ENCODE measurements at places on chromosomes 11 and 22.

GRCh38 chr22:43823353-43823908 is 11.3 kb upstream of the EFCAB6 start:
- no peak for DNase-seq

DNA sequence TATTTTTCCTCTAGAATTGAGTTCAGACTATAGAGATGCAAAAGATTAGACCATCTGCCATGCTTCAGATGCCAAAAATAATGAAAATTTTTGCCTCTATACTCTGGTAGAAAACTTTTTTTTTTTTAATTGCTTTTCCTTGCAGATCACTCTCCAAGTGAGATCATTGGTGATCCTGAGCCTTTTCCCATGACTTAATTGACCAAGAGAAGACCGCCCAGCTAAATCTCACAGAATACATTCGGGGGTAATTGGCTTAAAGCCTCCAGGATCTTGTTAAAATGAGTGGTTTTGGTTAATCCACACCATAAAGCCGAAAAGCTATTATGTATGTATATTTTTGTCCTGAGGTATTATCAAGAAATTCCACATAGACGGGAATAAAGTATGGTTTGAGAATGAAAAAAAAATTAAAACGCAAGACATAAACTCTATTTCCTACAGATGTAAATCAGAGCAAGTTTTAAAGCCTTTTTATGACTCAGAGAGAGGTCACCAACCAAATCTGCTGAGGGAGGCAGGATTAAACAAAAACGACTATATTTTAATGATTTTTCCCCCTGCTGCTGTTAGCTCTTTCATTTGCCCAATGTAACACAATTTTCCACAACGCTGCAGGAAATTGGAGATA is 64.0 kb downstream of the PARVA start:
- DNase-seq = no peak

GRCh38 chr22:27895600-27895999 is 23.5 kb downstream of the PITPNB start:
- no peak for DNase-seq

DNA sequence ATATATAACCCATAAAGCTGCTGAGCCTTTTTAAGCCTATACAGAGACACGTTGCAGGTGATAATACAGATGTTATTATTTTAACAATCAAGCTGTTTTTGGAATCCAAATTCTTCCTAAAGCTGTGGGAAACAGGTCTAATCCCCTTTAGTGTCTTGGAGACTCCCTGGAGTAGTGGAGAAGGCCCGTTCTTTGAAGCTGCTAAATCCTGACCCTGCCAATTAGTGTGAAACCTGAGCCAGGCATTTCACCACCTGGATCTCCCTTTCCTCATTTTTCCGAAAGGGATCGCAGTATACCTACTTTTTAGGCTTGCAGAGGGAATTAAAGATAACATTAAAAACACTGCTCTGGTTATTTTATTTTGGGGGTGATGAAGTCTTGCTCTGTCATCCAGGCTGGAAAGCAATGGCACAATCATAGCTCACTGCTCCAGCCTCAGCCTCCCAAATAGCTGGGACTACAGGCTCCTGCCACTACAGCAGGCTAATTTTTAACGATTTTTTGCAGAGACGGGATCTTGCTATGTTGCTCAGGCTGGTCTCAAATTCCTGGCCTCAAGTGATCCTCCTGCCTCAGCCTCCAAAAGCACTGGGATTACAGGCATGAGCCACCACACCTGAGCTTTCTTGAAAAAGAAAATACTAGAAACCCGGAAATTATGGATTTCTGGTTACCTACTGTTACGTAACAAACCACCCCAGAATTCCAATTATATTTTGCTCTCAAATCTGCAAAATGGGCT is 1.7 kb upstream of the EIF4ENIF1 start:
- DNase-seq = no peak

DNA sequence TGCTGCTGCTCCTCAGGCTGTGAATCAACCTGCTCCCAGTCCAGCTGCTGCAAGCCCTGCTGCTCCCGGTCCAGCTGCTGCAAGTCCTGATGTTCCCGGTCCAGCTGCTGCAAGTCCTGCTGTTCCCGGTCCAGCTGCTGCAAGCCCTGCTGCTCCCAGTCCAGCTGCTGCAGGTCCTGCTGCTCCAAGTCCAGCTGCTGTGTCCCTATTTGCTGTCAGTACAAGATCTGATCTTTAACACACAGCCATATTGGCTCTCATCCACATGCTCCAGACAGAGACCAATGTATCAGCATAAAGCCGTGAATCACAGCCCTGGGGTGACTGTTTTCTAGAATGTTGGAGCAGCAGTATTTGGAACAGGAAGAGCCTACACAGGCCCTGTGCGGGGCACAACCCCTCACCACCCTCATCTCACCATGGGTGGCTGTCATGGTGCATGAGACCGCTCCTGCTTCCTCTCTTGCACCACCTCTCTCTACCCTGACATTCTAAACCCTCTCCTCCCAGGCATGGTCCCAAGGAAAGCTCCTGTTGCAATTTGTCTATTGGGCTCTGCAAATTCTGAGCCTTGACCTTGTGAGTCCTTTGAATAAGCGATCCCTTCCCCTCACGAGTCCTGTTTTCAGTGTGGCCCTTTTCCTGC is 3.5 kb downstream of the KRTAP5-10 start:
- no peak for DNase-seq

DNA sequence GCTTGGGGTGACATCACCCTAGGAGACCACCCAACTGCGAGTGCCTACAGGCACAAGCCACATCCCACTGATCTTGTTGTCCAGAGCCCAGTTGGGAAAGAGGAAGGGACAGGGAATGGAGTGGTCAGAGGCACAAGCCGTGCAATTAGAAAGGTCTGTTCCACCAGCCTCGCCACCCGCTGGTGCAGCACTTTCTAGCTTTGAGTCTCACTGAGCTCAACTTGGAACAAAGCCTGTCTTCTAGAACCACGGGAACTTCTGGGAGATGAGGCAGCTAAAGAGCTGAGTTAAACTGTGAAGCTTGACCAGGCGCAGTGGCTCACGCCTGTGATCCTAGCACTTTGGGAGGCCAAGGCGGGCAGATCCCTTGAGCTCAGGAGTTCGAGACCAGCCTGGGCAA is 29.3 kb downstream of the TPBGL start:
- no peak for DNase-seq

DNA sequence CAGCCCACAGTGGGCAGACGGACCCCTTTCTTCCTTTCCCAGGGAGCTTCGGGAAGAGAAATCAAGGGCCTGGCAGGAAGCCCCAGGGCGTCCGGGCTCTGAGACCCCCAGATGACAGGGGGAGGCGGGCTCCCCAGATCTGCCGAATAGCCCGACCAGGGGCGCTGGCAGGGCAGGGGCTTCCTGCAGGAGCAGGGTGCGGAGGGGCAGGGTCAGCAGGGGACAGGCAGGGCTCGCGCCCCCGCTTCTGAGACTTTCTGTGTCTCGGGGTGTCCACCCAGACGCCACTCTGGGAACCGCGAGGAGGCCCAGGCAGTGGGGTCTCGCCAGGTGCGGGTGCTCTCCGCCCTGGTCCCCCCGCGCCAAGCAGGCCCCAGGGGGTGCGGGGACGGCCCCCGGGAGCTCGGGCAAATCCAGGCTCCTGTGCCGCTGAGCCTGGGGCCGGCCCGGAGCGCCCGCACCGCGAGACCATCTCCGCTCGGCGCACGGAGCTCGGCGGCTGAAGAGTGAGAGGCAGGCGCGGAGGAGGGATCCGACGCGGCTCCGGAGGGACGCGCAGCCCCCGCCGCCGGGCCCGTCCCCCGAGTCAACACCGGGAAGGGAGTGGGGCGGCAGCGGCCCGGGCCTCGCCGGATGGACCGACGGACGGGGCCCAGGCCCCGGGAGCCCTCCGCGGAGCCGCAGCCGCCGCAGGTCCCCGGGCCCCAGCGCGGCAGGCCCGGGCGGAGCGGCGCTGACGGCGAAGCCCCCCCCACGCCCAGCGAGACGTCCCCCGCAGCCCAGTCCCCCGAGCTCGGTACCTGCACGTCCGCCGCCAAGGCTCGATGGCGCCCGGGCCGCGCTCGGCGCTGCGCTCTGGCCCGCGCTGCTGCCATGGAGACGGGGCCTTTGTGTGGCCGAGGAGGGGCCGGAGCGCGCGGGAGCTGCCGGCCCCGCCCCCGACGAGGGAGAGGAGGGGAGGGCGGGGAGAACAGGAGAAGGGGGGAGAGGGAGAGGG is at the start of gene PLXNB2:
Gene PLXNB2, minus strand, starts transcription at position 894 of the 997 bp plus-strand sequence. CDS start 17,062 bp downstream, outside the sequence.
- no peak for DNase-seq

DNA sequence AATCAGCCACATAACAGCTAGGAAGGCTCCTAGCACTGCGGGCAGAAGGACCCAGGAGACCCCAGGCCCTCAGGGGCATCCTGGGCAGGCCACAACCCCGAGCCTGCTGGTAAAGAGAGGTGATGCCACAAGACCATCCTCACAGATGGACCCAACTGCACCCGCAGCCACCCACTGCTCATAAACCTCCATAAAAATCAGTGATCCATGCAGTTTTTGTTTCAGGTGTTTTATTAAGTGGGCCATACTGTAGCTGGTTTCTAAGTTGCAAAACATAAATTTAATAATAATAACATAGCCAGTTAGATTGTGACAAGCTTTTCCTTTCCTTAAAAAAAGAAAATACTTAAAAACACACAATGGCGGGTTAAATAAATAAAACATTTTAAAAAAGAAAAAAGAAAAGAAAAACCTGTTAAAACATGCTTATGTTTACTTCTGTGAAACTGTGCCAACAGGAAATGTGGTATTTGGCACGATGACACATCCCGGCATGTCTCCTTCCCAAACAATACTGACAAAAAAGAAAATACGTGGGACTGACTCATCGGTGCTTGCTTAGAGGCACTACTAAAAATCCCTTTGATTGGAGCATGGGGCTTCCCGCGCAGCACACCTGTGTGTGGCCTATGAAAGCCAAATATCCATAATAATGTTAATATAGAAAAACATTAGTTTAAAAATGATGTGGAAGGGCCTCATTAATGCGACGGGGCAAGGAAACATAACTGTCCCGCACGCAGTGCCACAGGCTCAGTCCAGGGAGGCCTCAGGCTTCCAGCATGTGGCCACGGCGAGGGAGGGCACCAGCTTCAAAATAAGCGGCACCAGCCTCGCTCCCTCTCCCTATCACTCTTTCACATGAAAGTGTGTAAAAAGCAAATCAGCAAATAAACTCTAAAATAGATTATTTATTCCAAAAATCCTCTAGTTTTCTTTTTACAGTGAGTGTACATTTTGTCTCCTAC is 47.5 kb upstream of the SCUBE2 start:
- DNase-seq = no peak

DNA sequence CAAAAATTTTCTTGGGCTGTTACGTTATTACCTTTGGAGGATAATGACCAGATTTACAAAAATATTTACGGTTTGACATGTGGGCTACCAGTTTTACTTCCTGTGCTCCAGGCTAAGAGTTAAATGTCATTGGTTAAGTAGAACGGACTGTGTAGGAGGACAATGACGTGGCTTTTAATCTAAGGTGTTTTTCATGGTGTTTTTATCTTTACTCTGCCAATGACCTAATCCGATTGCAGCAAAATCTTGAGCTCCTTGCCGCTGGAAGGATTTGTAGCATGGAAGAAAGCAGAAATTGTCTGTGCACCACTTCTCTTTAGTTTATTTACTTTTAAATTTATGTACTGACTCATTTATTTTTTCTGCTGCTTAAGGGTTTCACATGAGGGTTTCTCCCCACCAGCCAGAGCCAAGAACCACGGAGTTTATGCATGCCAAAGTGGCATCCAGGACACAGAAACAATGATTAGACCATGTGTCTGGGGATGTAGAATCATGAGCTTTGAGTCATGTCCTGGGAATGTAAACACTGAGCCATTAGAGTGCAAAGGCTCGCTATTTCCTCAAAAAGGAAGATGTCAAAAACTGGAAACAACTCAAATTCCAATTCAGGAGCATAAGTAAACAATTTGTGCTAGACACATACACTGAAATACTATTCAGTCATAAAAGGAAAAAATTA is 1.9 kb upstream of the CARD16 start:
- no peak for DNase-seq

DNA sequence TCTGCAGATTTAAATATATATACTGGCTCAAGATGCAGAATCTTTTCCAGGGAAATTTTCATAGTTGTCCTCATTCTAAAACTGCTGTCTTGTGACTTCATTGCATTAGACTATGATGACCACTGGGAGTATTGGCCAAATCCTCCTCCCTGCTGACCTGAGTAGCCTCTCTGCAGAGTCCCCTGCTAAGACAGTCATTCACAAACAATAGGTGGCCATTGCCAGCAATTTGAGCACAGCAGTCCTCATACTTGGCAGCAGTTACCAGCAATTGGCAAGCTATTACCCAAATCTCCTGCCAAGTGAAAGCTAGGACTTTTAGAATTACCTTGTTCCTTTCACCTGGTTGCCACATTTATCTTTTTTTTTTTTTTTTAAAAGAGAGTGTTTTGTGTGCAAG is 325.8 kb downstream of the FAT3 start:
- DNase-seq = no peak

- no peak for DNase-seq
Observed at GRCh38 chr11:133711545-133711944, 133.8 kb downstream of the SPATA19 start.

GRCh38 chr11:76605338-76606074 is 65.0 kb downstream of the LRRC32 start:
- no peak for DNase-seq

GRCh38 chr22:41264408-41264941 is 21.5 kb downstream of the RANGAP1 start:
- DNase-seq = no peak

DNA sequence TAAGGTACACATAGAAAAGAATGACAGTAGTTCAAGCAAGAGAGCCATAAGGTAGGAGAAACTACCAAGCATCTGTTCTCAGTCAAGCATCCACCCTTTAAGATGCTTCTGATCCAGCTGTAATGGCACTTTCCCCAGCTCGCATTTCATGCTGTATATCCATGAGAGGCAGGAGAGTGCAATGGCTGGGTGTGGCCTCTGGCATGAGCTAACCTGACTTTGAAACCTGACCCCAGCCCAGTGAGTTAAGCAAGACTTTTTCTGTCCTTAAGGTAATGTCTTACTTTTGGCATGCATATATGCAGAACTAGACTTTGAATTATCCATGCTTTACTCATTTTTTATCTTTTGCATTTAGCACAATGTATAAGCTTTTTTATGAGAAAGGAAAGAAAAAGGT is 79.8 kb upstream of the CNTN5 start:
- no peak for DNase-seq

DNA sequence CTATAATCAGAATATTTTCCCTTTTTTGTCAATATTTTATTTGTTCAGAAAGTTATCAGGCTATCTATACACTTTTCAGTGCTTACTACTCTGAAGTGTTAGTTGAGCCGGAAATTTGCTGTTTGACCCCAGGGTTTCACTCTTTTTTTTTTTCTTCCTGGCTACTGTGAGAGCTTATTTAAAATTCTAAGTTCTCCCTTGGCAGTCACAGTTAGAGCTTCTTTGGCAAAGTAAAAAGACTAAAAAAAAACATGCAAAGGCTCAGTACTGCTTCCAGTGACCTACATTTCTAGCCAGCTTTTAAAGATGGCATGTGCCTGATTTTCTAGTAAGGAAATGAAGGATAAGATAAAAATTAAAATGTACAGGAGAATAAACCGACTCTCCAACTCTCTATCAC is 48.4 kb downstream of the ELP4 start:
- no peak for DNase-seq

GRCh38 chr22:42581762-42582716 is 28.3 kb downstream of the SERHL2 start:
- peak; percentile 71 for DNase-seq
